Smooth muscle cell of the pulmonary artery (primary cell): ENCODE measurements at places on chromosomes 12 and 14. TPM values are rescaled to one million over a fixed set of nuclear protein-coding genes. Genes with fewer than 3 reads are reported as not detected.

Gene CHGA
- total RNA-seq, result not detected in 2 replicates

Gene ETNK1
- total RNA-seq, result 33.6 and 50.2 TPM in 2 replicates

Gene SERPINA10
- total RNA-seq, result not detected in 2 replicates

Gene SERPINA1
- total RNA-seq, result not detected in 2 replicates

Gene CACNB3
- total RNA-seq, result 19.5 and 25.0 TPM in 2 replicates

Gene PMCH
- 0.30 and 0.39 TPM in 2 replicates for total RNA-seq

Gene EPYC
- not detected in 2 replicates for total RNA-seq

Gene ARHGDIB
- total RNA-seq, result 11.4 and 14.0 TPM in 2 replicates

Gene LYSET
- 6.7 and 9.0 TPM in 2 replicates for total RNA-seq

Gene RPGRIP1
- not detected in 2 replicates for total RNA-seq

Gene DIO3
- 0.13 and 1.1 TPM in 2 replicates for total RNA-seq

Gene AMN
- 0.07 and 0.13 TPM in 2 replicates for total RNA-seq

Gene CARMIL3
- 0.17 TPM in 1 of 2 replicates, not detected in the other for total RNA-seq

Gene KLRC2
- total RNA-seq, result not detected in 2 replicates

Gene PPFIA2
- total RNA-seq, result 2.6 and 4.6 TPM in 2 replicates

Gene RPL6
- total RNA-seq, result 686 and 807 TPM in 2 replicates

Gene MRPL51
- total RNA-seq, result 71.8 and 72.8 TPM in 2 replicates

Gene VPS29
- 45.0 and 50.9 TPM in 2 replicates for total RNA-seq

Gene ZNF385A
- total RNA-seq, result 1.8 and 2.2 TPM in 2 replicates

Gene MFAP5
- total RNA-seq, result 37.3 and 80.5 TPM in 2 replicates

Gene SERPINA12
- total RNA-seq, result not detected in 2 replicates

Gene FAM90A1
- total RNA-seq, result 0.13 TPM in 1 of 2 replicates, not detected in the other

Gene GPR135
- total RNA-seq, result 4.9 and 5.0 TPM in 2 replicates

Gene TWF1
- 129 and 147 TPM in 2 replicates for total RNA-seq

Gene CLEC14A
- 0.33 and 0.69 TPM in 2 replicates for total RNA-seq

Gene KERA
- total RNA-seq, result not detected in 2 replicates

Gene PIK3C2G
- total RNA-seq, result not detected in 2 replicates

Gene FOXG1
- total RNA-seq, result 0.76 and 1.6 TPM in 2 replicates

Gene GUCY2C
- not detected in 2 replicates for total RNA-seq
